ELR (cell line): ENCODE measurements at places on chromosomes 2 and 18.

GRCh38 chr18:154151-154550, 4.2 kb upstream of the USP14 start:
- DNase-seq = peak; percentile 4

DNA sequence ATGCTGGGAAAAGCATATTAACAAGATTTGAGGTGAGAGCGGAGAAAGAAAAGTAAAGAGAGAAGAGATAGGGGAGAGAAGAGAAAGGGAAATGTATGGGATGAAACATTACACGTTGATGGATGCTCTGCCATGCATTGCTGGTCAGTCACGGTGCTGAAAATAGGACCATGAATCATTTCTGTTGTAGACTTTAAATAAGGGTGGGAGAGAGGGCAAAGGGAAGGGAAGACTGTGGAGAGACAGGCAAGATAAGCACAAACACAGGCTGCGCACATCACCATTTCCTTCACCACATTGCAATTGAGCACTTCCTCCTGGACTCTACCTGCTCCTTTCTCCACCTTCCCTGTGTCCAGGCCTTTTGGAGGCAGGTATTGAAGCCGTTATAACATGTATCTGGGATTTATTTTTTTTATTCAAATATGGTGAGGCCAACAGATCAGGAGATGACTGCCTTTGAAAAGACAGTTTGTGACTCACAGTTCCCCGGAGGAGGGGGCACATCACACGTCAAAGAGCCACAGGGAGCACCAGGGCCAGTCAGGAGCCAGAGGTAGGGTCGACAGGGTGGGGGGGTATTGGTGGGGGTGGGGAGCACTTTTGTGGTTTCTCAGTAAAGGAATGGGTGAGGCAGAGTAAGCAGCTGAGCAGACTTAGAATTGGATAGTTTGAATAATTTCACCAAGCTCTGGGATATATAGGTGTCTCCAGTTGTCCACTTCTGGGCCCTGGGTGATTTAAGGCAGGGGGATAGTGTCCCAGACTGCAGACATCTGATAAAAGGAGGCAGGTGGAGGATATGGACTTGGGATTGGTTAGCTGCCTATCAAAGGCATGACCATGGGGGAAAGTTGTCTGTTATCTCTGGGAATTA, 372.8 kb upstream of the ST6GAL2 start:
- no peak for DNase-seq

DNA sequence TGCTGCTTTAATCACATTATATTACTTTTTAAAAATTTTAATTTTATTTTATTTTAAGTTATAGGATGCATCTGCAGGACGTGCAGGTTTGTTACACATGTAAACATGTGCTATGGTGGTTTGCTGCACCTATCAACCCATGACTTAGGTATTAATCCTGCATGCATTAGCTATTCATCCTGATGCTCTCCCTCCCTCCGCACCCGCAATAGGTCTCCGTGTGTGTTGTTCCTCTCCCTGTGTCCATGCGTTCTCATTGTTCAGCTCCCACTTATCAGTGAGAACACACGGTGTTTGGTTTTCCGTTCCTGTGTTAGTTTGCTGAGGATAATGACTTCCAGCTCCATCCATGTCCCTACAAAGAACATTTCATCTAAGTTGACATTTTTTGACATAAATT, 283.2 kb downstream of the CYRIA start:
- DNase-seq = no peak

DNA sequence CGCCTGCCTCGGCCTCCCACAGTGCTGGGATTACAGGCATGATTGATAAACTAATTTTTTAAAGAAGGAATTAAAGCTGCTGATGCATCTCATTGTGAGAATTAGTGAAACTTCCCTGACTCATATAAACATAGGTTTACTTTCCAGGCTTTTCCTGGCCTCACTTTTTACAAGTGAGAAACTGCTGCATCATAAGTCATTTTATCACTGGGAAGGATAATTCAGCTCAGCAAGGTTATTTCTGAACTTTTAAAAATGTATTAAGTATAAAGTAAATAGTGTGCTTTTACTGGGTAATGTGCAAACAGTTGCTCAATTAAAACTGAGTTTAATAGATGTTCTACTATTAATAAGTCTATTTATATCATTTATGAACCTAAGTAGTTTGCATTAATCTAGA, 1130.3 kb upstream of the CDH2 start:
- DNase-seq = peak; percentile 10

DNA sequence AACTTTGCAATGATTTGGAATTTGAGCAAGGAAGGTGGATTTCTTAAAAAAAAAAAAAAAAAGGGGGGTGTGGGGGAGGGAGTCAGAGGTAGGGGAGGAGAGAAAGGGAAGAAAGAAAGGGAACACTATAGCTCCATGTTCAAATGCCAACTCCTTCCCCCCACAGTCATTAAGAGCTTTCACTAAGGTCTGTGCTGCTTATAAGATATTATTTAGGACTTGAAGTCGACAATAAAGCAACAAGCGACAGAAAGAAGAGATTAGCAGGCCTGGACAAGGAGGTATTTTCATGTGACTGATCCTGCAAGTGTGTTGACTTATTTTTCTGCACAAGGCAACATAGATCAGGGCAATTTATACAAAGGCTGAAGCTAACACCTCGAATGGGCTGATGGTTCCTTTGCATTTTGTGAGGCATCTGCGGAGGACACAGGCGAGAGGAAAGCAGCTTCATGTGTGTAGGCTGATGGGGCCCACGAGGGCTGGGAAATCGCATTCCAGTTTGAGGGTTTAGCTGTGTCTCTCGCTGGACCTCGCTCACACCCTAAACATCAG, 382.0 kb downstream of the SOX11 start:
- no peak for DNase-seq

GRCh38 chr18:22303927-22304326, 113.8 kb downstream of the CTAGE1 start:
- DNase-seq = no peak

- no peak for DNase-seq
Measured at GRCh38 chr18:74069178-74070050, 78.2 kb downstream of the FBXO15 start.

- DNase-seq = no peak
Measured at GRCh38 chr18:11784674-11785304, 66.4 kb upstream of the CHMP1B start.

DNA sequence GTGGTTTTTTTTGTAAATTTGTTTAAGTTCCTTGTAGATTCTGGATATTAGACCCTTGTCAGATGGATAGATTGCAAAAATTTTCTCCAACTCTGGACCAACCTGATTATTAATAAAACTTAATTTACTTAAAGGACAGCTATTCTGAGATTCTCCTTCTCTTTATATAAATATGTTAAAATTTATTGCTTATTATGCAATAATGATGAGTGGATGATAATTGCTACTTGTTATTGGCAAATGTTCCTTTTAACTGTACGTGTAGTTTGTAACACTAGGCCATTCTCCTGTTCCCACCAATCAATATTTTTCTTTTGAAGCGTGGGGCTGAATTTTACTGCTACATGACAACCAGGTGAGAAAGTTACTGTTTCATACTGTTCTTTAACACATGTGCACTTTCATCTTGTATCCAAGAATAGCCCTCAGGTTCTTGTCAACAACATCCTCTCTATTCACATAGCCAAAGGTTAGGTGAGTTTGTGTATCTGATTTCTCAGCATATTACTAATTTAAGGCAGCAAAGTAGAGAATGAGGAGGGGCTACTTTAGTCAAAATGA, 16.6 kb upstream of the STK17B start:
- DNase-seq = no peak

DNA sequence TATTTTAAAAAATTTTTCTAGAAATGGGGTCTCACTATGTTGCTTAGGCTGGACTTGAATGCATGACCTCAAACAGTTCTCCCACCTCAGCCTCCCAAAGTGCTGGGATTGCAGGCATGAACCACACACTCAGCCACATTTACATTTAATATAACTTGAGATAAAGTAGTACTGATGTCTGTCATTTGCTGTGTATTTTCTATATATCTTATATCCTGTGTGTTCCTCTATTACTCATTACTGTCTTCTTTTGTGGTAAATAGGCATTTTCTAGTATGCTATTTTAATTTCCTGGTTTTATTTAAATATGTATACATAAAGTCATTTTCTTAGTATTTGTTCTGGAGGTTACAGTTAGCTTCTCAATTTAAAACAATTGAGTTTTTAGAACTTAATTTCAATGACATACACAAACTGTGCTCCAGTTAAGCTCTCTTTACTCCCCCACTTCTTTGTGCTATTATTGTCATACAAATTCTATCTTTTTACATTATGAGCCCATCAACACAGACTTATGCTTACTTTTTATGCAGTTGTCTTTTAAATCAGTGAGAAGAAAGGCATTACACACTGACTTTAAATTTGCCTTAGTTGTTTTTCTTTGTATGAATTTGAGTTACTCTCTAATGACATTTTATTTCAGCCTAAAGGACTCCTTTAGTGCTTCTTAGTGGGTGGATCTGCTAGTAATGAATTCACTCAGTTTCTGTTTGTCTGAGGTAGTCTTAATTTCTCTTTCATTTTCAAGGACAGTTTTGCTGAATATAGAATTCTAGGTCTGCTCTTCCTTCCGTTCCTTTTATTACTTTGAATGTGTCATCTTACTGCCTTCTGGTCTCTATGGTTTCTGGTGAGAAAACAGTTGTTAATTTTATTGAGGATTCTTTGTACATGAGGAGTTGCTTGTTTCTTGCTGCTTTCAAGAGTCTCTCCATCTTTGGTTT, 6.2 kb upstream of the INPP4A start:
- DNase-seq = peak; percentile 5
